NCI-H1417 (cell line): ENCODE measurements at places on chromosomes 3 and 15.

DNA sequence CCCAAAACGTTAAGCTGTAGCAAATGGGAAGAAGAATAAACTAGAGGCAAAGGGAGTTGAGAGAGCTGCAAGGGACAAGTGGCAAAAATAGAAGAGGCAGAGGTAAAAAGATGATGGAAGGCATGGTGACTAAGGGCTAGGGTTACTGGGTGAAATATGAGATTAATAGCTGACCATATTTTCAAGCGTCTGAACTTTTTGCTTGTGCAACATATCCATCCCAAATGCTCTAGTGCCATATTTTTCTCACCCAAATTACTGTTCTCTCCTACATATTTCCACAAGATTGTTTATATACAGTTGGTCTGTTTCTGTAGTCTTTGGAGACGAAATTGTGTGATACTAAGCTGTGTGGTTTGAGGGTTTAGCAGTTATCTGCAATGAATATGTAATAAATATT is 145.5 kb downstream of the GMNC start:
- DNase-seq = no peak

DNA sequence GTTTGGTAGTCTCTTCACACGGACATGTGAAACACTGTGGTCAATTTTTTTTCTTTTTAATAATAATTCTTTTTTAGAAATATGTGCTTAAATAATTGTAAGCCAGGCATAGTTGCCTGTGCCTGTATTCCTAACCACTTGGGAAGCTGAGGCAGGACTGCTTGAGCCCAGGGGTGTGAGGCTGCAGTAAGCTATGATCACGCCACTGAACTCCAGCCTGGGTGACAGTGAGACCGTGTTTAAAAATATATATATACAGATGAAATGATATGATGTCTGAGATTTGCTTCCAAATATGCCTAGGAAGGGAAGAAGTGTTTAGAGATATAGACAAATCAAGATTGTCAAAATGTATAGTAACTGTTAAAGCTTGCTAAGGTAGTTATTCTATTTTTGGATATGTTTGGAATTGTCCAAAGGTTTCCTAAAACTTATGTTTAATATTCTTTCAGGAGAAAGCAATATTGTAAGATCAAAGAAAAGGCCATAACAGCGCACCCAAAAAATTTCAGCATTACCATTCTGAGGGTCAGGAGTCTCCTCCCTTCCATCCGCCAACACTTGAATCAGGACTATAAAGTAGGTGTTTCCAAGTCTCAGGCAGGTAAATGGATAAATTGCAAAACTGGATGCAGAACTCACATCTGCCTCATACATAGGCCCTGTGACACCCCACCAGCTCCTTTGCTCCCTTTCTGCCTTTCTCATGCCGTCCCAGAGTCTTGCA is 532 bp upstream of the SELENOT start:
- DNase-seq = peak; percentile 60

GRCh38 chr3:52904000-52904399 is 6.7 kb upstream of the STIMATE start:
- no peak for DNase-seq

DNA sequence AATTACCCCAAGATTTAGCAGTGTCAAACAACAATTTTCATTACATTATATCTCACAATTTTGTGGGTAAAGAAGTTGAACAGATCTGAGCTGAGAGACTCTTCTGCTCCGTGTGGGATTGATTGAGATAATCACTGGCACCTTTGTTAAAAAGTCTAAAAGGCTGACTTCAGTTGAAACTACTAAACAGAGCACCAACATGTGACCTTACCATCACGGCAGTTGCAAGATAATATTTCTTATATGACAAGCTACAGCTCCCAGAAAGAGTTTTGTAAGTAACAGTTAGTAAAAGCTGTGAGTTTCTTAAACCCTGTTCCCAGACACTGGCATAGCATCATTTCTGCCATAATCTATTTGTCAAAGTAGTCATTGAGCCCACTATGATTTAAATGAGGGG is 25.0 kb downstream of the CGGBP1 start:
- DNase-seq = no peak

- DNase-seq = no peak
Observed at GRCh38 chr3:5766848-5767247, 579.3 kb downstream of the EDEM1 start.

DNA sequence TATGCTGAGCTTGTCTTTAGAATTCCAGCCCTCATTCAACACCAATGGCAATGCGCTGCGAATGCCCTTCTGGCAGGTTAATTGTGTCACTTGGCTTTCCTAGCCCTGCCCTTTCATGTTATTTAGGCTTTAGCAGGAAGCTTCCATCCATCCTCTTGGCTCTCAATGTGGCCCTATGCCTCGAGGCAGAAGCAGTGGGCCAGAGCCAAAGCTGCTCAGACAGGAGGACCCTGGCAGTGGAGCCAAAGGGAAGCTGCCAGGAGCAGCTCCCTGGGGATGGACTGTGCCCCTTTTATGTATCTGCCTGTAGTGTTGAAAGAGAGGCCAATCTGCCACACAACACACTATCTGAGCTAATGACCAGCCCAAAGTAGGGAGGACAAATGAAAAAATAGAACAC is 376.4 kb downstream of the CTNNB1 start:
- DNase-seq = no peak

GRCh38 chr3:73292220-73292619 is 230.8 kb downstream of the EBLN2 start:
- DNase-seq = no peak

- no peak for DNase-seq
Observed at GRCh38 chr3:129609591-129610182, 3.2 kb upstream of the PLXND1 start.

GRCh38 chr3:162125790-162126189 is 629.2 kb downstream of the OTOL1 start:
- no peak for DNase-seq

- DNase-seq = no peak
Observed at GRCh38 chr15:69593488-69593887, 140.9 kb downstream of the RPLP1 start.

GRCh38 chr3:194003114-194004057 is 132.6 kb upstream of the HES1 start:
- no peak for DNase-seq

GRCh38 chr15:86555939-86556338 is 476.3 kb downstream of the AGBL1 start:
- DNase-seq = peak; percentile 84

DNA sequence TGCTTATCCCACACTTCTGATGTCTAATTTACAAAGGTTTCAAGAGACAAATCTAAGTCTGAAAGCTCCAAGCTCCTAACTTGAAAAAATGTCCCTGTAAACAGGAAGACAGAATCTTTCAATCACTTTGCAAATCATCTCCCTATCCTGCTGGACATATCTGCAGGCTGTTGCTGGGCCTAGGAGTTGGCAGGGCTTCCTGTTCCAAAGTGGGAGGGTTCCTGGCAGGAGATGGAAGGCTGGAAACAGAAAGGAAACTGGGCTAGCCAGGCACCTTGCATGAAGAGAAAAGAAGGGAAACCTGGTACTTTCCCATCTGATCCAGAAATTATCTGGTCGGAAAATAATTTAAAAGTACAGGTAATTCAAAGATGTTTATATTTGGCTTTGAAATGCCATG is 227.3 kb upstream of the IL12A start:
- no peak for DNase-seq

GRCh38 chr15:70435369-70435768 is 328.0 kb downstream of the UACA start:
- DNase-seq = no peak

- DNase-seq = no peak
Observed at GRCh38 chr3:149958171-149958796, 12.4 kb downstream of the PFN2 start.

DNA sequence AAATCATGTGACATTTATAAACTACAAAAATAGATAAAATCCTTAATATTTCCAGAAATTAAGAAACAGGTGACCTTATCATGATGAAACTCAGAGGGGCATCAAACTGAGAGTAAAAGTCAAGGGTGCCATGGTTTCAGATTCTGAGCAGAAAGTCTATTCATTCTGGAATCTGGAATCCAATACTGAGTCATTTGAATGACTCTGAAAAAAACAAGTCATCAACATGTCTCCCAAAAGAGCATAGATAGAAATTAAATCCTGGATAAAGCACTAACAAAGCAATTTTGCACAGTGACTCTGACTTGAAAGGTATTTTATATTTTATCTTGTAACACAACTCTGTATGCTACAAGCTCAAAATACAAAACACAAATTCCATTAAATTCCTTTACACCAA is 23.4 kb downstream of the STAC start:
- no peak for DNase-seq
